A549 treated with AZD2906 at 1 μM for 4 hours (cell line): ENCODE measurements at places on chromosomes 16 and 17. TPM values are rescaled to one million over a fixed set of nuclear protein-coding genes. Genes with fewer than 3 reads are reported as not detected.

Gene ST6GALNAC1
- total RNA-seq: 0.20 to 0.28 TPM (median 0.26 TPM) in 5 replicates

Gene PEMT
- total RNA-seq: 53.9 to 73.7 TPM (median 67.0 TPM) in 5 replicates

Gene MPHOSPH6
- total RNA-seq: 26.9 to 40.2 TPM (median 27.5 TPM) in 5 replicates

Gene DPEP2
- 0.05 TPM in 1 of 5 replicates, not detected in the others for total RNA-seq

Gene HOXB1
- total RNA-seq: not detected in 5 replicates

Gene HOXB7
- 29.4 to 32.5 TPM (median 32.2 TPM) in 5 replicates for total RNA-seq

Gene CDH3
- 0.23 to 0.37 TPM (median 0.30 TPM) in 5 replicates for total RNA-seq

Gene LIMD2
- 7.8 to 13.0 TPM (median 10.6 TPM) in 5 replicates for total RNA-seq

Gene SOX9
- total RNA-seq: 8.9 to 10.8 TPM (median 9.9 TPM) in 5 replicates

Gene RIPOR1
- 38.1 to 46.7 TPM (median 43.1 TPM) in 5 replicates for total RNA-seq

Gene RND2
- total RNA-seq: 0.13 to 0.27 TPM (median 0.14 TPM) in 5 replicates

Gene PRSS22
- 0.50 to 0.98 TPM (median 0.78 TPM) in 5 replicates for total RNA-seq

Gene HS3ST3B1
- 0.81 to 1.1 TPM (median 1.0 TPM) in 5 replicates for total RNA-seq

Gene NUDT7
- total RNA-seq: 5.0 to 6.2 TPM (median 5.7 TPM) in 5 replicates

Gene GLG1
- total RNA-seq: 42.0 to 55.6 TPM (median 50.0 TPM) in 5 replicates

Gene KCNH6
- not detected in 5 replicates for total RNA-seq

Gene CEMP1
- total RNA-seq: 0.06 to 0.15 TPM (median 0.09 TPM) in 3 of 5 replicates, not detected in the others

Gene SIAH1
- total RNA-seq: 11.4 to 14.6 TPM (median 14.3 TPM) in 5 replicates
